ENCODE measurements at places on chromosomes 3 and 15.

DNA sequence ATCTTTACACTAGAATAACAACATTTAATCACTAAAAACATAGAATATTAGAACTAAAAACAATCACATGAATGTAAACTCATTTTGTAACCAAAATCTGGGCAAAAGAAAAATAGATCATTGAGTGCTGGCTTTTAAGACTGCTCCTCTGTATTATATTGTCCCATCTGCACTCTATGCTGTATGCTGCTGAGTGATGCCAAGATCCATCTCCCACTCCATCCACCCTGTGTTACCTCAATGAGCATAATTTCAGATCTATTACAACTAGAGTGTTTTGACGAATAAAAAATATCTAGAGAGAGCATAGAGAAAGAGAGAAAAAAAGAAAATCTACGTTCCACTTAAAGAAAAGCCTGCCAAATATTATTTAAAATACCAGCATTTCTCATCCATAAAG, 1060.4 kb downstream of the ZPLD1 start:
- no peak for DNase-seq

DNA sequence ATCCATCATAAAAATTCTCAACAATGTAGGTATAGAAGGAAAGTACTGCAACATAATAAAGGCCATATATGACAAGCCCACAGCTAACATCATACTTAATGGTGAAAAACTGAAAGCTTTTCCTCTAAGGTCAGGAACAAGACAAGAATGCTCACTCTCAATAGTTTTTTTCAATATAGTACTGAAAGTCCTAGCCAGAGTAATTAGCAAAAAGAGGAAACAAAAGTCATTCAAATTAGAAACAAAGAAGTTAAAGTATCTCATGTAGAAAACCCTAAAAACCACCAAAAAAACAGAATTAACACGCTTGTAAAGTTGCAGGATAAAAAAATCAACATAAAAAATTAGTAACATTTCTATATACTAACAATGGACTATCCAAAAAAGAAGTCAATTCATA, 61.8 kb downstream of the MYH15 start:
- no peak for DNase-seq

GRCh38 chr3:97917813-97918536, 54.3 kb downstream of the RIOX2 start:
- DNase-seq = no peak

- DNase-seq = no peak
These were observed 274.9 kb upstream of the PPP2R3A start for GRCh38 chr3:135690664-135691063.

DNA sequence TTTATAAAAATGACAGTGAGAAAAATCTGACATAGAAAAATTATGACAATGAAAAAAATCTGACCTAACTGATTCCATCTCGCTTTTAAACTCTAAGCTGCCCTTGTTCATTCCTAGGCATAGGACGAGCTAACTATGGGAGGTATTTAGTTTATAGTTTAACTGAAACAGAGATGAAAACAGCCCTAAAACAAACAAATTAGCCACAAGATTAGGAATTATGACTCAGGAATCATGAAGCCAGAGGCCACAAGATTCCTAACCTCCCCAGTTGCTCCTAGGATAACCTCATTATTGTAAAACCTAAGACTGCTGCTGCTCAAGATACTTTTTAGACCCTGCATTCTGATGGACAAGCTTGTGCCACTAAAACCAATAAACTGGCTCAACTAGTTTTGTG, 122.7 kb upstream of the MNS1 start:
- no peak for DNase-seq

DNA sequence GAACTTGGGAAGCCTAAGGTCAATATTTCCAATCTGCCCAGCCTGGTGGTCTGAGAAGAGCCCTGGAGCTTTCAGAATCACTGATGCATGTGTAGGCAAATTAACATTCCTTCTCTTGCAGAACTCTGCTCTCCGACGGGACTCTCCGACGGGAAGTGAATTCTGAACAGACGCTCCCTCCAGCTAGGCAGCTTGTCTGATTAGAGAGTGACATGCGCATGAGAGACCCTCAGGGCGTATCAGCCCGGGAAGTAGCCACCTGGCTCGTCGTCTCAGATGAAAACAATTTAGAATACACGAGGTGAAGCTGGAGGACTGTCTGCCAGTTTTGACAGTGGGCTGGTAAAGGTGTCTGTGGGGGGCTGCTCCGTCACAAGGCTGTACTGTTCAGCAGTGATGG, 103.1 kb downstream of the DGKG start:
- no peak for DNase-seq

- no peak for DNase-seq
These were observed 64.2 kb downstream of the ABTB1 start for GRCh38 chr3:127736801-127737539.
